H54 (cell line): ENCODE measurements at places on chromosomes 16 and 17.

DNA sequence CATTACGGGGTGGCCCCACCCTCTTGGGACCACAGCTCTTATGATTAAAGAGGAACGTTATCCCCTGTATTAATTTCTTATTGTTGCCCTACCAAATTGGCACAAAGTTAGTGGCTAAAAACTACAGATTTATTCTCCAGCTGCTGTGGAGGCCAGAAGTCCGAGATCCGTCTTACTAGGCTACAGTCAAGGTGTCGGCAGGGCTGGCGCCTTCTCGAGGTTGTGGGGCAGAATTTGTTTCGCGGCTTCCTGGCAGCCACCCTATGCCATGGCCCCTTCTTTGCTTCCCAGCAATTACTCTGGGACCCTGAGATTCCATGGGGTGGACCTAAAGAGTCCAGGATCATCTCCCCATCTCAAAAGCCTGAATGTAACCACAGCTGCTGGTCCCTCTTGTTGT lies 263.4 kb downstream of the CPPED1 start:
- DNase-seq = no peak

GRCh38 chr16:13968835-13969234 lies 48.9 kb downstream of the ERCC4 start:
- DNase-seq = no peak

DNA sequence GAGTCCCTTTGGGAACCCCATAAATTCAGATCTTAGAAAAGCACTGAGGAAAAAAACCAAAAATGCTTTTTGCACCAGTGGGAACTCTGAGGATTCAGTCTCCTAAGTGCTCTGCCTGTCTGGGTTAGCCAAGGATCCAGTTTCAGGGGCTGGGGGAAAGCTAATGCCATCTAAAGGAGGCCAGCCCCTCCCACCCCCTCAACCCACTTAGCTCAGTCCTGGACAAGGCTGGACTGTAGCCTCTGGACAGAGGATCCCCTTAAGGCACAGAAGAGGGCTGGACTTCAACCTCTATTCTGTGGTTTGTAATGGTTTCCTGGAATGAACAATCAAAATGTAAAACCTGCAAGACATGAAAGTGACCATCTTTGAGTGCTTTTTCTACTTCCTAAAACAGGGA lies 356.1 kb upstream of the ZFHX3 start:
- DNase-seq = no peak

- DNase-seq = no peak
Observed at GRCh38 chr16:5911241-5911640, 813.6 kb upstream of the EEF2KMT start.

DNA sequence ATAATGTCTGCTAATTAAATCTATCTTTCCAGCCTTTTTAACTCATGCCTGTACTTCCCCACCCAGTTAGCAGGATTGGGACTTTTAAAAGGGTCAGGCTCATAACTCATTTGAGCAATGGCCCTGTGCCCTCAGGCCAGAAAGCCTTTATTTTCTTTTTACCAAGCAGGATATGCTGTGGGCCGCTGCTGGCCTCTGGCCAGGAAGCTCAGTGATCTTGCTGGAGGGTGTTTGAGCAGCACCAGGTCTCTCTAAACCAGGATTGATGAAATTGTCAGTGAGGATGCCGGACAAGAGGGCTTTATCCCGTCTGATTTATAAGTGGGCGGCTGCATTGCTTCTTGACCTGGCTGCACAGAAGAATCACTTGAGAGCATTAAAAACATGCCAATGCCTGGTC lies 187.8 kb downstream of the RAB11FIP4 start:
- DNase-seq = no peak

DNA sequence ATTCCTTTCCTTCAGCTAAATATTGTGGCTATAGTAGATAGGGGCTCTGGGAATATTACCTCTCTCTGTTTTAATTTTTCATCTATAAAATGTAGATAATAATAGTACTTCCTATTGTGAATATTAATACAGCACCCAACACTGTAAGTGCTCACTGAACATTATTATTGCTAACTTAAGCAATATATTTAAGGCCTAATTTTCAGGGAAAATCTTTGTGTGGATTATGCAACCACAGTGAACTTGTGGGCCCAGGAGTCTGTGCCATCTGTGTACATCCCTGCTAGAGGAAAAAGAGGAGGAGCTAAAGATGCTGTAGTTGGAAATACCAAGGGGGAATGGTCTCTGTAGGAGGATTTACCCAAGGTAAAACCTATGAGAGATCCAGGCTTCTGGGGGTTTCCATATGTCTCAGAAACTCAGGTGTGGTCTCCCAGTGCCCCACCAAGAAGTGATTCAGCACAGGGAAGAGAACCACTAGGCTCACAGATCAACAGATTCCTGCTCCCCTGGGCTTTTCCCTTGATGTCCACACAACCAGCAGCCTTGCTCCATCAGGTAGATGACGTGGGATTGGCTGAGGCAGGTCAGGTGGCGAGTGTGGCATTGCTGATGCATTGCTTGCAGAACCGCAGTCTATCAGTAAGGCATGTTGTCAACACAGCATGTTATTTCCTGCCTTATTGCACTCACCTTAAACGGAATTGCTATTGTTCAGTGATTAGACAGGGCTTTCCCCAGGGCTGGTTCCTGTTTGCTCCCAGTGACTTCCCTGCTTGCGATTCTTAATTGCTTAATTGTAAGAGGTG lies 1.6 kb upstream of the N4BP1 start:
- no peak for DNase-seq

- no peak for DNase-seq
Observed at GRCh38 chr16:85526185-85526974, 86.7 kb upstream of the GSE1 start.

DNA sequence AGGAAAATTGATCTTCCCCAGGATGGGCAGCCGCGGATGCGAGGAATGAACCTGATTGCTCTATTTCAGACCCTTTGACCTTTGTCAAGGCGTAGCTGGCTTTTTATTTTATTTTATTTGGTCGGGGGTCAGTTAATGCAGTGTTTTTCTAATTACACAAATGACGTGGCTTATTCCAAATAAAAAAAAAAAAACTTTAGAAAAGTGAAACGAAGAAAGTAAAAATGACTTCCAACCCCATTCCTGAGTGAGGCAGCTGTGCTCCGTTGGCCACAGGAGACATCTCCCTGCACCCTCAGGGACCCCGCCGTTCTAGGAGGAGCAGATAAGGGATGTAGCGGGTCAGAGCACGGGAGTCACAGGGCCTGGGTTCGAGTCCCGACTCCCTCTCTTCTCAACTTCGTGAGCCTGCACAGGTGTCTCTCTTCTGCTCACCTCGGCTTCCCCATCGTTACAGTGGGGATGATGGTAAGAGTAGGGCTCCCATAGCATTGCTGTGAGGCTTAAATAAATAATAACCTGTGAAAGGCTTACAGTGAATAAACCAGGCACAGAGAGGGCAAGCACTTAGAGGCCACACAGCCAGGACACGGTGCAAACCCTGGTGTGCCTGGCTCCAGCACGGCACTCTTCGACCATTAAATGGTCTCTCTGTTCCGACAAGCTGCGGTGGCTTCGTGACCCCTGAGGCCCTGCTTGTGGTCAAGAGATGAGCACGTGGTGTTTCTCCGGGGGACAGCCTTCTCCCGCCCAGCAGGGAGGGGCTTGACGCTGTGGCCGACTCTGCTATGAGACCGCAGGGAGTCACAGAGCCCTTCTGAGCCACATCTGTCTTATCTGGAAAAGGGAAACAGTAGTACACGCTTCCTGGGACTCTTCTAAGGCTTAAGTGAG lies 10.2 kb downstream of the FOXF1 start:
- DNase-seq = no peak

GRCh38 chr17:7023576-7024401 lies 939 bp downstream of the BCL6B start:
- DNase-seq = no peak

GRCh38 chr16:6558126-6558525 lies 774.5 kb upstream of the RBFOX1 start:
- DNase-seq = no peak

GRCh38 chr16:49492896-49493626 lies 119.5 kb downstream of the C16orf78 start:
- no peak for DNase-seq

GRCh38 chr16:73354434-73354833 lies 306.5 kb upstream of the ZFHX3 start:
- DNase-seq = no peak

DNA sequence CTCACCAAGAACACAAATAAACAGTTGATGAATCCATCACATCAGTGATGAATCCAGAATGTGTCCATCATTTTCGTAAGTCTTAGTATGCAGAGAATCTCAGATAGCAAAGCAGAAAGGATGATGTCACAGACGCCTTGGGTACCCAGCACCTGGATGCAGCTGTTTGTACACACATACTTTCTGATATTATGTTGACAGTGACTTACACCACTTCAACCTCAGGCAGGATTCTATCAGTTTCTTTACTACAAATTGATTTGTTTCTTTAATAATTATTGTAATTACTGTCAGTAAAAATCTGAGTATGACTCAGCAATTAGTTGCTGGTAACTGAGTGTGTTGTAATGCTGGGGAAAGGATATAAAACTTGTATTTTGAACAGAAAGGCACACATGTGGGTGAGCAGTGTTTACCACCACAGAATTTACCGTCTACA lies 159.8 kb downstream of the RPTOR start:
- DNase-seq = no peak

DNA sequence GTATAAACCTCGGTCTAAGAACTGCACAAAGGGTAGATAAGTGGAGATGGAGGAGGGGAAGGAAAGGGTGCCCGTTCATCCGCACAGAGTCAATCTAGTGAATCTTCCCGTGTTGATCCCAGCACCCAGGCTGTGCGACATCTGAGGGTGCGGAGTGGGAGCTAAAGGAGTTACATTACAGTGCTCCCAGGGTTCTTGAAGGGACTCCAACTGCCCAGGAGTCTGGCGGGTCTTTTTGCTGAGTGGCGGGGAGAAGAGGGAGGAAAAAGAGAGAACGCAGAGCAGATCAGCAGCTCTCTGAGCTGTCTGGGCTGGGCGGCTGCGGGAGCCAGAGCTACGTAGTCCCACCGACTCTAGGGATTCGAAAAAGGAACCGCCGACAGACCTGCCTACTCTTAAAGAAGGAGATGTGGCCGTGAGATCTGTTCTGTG lies 1.6 kb upstream of the CA10 start:
- DNase-seq = no peak

DNA sequence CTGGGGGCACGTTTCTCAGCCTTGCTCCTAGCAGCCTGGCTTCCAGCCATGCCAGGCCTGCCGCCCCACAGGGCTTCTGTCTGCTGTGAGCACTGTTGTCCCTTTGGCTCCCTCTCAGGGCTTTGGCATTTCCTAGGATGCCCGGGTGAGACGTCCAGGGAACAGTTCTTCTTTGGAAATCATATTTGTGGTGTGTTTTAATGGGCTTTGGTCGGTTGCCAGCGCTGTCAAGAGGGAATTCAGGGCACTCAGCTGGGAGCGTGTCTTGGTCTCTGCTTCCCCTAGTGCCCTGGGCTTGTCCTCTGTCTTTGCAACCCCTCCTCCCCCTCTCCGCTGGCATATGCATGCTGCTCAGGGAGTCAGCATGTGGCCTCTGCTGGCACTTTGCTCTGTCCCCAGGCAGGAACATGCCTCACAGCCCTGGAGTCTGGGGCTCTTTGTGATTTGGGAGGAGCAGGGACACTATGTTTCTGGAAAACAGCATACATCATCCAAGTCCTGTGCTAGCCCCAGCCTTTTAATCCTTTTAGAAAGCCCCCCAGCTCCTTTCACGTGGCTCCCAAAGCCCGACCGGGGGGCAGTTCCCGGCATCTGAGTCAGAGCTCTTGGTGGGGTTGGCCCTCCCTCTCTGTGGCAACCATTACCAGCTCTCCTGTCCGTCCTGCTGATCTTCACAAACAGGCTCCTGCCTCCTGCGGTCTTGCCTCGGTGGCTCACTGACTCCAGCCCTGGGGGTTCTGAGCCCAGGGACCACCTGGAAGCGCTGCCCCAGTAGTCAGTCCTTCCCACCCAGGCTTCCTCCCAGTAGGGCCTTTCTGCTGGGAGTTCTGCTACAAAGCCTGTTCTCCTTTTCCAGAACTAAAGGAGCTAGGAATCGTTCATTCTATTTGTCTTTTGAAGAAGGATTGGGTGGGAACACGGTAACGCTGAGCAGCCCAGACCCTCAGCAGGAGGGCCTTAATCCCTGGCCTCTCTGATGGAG lies 26.7 kb downstream of the SAP30BP start:
- DNase-seq = peak; percentile 75

- DNase-seq = no peak
Observed at GRCh38 chr17:77011173-77012011, 129.4 kb upstream of the SEC14L1 start.

DNA sequence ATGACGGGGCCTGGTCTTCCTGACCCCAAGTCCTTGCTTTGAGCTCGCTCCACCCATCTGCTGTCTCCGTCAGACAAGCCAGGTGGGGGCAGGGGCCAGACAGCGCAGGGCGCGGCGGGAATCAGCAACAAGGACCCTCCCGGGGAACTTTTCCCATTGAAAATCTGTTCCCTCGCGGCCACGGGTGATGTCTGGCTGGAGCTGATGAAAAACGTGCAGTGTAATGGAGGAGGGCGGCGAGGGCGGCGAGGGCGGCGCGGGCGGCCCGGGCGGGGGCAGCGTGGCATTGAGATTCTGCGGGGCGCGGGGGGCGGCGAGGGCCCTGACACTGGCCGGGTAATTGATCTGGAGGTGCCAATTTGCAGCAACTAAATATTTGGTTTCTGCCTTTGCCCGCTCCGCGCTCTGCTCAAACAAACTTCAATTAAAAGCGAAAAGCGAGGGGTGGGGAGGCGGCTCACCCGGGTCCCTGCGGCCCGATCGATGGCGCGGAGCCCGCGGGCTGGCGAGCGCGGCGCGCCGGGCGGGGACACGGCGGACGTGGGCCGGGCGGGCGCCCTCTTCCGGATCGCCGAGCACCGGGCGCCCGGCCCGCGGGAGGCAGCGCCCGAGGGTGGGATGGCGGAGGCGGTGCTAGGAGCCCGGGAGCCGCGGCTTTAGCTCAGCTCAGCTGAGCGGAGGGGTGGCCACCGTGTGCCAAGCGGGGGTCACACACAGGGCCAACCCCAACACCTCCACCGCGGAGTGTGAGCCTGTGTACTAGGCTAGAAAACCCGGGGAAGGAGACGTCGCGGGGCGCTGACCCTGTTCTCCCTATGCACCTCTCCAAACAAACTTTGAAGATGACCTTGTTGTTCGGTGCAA lies 32.4 kb downstream of the DCAKD start:
- peak; percentile 91 for DNase-seq

DNA sequence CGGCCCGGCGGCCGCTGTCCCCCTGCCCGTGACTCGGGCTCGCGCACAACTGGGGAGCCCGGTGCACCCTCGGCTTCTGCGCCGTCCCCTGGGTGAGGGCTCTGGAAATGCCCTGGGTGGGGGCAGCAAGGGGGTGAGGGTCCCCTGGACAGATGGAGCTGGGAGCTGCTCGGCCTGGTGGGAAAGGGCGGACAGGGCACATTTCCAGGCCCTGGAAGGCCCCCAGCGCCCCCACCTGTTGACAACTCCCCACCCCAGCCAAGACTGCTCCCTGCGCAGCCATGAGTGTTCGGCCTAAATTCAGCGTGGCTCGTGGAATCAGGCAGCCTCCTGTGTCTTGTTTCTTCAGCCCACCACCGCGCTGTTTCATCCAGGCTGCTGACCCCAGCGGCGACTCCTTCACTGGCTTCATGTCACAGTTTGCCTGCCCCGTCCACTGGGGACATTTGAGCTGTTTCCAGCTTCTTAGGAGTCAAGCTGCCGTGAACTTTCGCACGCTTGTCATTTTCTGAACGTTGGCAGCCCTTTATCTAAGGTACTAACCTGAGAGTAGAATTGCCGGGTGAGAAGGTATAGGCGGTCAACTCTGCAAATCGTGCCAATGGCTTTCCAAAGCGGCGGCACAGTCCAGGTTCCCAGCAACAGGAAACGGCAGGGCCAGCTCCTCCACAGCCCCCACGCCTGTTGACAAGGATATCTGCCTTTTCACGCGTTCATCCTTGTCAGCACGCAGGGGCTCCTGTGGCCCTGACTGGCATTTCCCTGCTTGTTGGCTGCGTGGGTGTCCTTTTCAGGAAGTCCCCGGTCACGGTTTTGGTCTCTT lies 895 bp downstream of the UTS2R start:
- DNase-seq = no peak
